Thymus (tissue), 14 donors: ENCODE measurements at places on chromosomes 5 and 9.
A peak's percentile ranks its signal among the peaks of the same experiment; 100 is the strongest.

DNA sequence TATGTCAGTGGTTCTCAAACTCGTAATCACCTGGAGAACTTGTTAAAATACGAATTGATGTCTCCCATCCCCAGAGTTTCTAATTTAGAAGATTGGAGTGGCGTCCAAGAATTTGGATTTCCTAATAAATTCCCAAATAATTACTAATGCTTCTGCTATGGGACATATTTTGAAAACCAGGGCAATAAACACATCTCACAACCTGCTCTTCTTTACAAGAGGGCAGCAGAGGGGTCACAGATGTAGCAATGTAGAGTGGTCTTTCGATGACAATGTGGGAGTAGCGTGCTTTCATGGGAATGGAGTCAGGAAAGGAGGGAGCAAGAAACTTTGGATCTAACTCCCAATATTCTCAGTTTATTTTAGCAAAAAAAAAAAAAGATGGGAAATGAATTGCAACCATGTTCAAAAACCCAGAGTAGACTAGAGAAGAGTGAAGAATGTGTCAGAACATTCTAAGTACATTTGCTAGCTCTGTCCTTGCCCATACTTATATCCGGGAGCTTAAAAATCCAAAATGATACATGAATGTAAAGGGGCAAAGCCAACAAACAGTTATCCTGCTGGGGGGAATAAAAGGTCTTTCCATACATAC is 33.8 kb upstream of the ALDH1A1 start:
- no peak for DNase-seq

DNA sequence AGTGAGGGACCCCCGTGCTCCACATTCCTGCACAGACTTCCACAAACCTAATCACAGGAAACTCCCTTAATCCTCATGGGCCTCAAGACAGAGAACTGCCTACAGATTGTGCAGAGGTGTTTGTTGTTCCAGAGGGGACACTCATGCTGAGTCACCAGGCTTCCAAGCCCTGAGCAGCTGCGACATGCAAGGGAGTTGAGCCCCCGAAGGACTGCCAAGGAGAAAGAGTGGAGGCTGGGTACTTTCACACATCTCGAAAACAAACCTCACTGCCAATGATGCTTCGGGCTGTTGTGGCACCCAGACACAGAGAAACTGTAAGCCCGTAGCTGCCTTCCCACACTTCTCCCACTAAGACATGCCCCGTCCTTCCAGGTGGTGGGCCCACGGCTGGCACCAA is 480.8 kb downstream of the CDH12 start:
- no peak for DNase-seq

GRCh38 chr9:137270929-137271695 is 6.4 kb upstream of the TOR4A start:
- DNase-seq, result peak; percentile 75

- no peak for DNase-seq
Observed at GRCh38 chr5:130796902-130797301, 368.2 kb downstream of the HINT1 start.

DNA sequence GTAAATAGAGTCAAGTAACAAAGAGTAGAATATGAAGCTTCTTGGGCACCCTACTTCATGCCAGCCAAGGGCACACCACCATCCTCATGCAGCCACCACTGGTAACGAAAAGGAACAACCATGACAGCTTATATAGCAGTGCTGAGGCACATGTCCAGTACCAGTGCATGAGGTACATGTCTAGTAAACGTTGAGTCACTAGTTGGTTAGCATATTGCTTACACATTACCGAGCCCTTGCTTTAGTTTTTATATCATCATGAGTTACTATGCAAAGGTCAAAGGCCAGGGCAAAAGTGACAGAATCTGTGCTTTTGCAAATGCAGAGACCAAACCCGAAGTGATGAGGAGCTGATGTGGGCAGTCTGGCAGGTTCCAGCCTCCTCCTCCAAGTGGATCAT is 147.1 kb upstream of the MAP1B start:
- DNase-seq, result no peak
